ENCODE measurements at places on chromosomes 5 and 9.

DNA sequence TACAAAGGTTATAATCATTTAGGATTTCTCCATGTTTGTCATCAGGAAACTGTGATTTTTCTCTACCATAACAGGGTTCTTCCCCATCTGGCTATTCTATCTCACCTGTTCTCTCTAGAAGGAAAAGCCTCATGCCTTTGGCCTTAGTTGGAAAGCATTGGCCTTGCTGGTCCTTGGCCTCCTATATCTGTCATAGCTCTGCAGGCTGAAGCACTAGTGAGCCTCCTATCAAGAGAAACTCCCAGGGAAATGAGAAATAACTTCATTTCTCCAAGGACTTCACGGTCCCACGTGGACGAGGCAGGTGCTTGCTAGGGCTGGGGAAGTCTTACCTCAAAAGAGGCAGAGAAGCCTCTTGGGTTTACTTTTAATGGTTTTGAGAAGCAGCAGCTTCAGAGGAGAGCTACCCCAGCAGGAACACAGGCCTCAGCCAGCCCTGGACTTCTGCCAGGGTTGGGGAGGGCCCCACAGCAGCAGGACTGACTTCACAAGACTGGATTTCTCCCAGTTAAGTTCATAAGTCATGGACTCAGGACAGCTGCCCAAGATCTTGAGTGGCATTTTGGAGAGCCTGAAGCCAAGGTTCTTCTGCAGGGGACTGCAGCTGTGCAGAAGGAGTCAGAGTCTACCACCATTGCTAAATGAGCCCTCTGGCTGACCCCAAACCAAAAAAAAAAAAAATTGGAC, 15.8 kb upstream of the PSAT1 start:
- no peak for ATAC-seq

DNA sequence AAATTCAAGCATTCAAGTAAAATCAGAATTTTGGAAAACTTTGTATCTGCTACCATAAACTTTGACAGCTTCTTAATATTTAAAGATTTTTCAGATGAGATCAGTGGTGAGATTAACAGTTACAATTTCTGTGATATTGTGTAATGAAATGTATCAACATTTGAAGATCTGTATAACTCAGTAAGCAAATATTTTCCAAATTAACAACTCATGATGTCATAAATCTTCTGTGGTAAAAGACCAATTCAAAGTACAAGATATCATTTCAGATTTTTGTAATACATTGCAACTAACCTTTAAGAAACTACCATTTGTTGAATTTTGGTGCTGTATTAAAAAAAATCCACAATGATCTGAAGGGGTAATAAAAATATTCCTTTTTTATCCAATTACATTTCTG, 352.2 kb downstream of the KIAA0825 start:
- ATAC-seq, result no peak

GRCh38 chr5:78008356-78008967, 232.3 kb upstream of the TBCA start:
- no peak for ATAC-seq

GRCh38 chr9:1236061-1236460, 185.9 kb downstream of the DMRT2 start:
- no peak for ATAC-seq

- ATAC-seq, result no peak
Observed at GRCh38 chr9:98678244-98678842, 30.4 kb downstream of the GABBR2 start.

GRCh38 chr9:77817590-77818311, 169.6 kb upstream of the GNA14 start:
- no peak for ATAC-seq

DNA sequence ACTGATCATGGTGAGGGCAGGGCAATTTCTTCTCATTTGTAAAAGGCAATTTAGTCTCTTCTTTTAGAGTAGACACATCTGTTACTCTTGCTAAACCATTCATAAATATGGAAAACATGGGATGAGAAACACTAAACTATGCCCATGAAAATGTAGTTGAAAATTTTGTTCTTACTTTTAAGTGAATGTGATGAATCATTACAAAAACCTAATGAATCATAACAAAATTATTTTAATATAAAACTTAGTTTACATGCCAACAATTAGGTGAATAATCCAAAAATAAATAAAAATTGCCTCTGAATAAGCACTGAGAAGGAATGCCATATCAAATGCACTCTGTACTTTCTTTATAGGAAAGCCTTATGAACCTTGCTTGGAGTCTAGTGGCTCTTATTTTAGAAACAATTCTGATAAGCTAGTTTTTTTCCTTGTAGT, 297.7 kb upstream of the EFNA5 start:
- no peak for ATAC-seq

- no peak for ATAC-seq
Observed at GRCh38 chr5:147384346-147385193, 125.3 kb downstream of the DPYSL3 start.

DNA sequence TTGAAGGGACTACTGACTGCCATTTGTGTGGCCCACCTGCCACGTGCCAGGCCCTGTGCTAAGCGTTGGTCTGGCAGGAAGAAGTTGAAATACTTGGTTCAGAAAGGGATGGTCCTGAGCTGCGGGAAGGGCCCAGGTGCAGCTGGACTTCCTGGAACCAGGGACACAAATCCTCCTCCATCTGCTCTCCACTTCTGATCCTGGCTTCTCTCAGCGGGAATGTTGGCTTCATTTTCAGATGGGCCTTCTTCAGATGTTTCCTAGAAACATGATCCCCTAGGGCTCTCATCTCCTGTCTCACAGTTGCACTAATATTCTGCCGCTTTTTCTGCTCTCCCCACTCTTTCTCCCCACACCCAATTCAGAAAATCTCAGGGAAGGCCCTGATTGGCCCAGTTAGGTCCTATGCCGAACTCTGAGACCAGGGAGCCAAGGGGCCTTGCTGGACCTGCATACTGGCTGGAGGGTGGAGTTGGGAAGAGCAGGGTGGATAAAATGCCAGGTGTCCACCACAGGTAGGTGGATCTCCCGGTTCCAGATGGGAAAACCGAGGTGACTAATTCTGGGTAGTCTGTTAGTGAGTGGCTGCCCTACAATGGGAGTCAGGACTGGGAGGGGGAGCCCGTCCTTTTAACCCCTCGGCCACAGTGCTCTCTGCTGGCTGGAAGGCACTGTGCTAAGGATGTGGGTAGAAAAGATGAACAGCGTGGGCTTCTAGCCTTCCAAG, 19.4 kb downstream of the PSAT1 start:
- ATAC-seq, result no peak

DNA sequence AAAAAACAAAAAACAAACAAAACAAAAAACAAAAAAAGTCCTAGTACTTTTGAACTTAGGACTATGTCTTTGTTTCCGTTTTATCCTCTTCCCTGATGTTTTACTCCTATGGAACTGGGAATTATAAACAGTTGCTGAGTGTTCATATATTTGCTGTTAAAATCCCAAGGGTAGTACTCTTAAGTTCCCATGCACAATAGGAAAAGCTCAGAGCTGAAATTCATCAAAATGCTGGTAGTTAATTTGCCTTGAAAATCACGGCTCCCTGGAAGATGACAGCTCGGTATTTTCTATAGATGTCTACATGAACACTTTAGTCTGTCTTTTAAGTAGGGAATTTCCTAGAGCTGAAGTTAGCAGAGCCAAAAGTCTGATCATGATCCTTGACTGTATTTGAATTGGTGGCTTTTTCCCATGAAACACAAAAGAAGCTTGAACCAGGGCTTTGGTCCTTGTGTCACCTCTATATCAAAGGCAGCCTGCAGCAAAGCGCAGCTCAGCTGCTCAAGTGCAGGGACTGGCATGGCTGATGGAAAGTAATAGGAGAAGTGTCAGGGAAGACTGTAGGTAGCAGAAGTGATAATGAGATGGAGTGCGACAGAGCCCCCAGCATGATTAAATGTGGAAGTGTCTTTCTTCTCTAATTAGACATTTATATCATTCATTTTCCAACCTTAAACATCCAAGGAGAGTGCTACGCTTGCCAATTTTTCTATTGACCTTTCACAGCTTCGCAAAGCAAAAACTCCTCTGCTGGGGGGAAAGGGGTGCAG, 310.9 kb downstream of the TRIM36 start:
- no peak for ATAC-seq

DNA sequence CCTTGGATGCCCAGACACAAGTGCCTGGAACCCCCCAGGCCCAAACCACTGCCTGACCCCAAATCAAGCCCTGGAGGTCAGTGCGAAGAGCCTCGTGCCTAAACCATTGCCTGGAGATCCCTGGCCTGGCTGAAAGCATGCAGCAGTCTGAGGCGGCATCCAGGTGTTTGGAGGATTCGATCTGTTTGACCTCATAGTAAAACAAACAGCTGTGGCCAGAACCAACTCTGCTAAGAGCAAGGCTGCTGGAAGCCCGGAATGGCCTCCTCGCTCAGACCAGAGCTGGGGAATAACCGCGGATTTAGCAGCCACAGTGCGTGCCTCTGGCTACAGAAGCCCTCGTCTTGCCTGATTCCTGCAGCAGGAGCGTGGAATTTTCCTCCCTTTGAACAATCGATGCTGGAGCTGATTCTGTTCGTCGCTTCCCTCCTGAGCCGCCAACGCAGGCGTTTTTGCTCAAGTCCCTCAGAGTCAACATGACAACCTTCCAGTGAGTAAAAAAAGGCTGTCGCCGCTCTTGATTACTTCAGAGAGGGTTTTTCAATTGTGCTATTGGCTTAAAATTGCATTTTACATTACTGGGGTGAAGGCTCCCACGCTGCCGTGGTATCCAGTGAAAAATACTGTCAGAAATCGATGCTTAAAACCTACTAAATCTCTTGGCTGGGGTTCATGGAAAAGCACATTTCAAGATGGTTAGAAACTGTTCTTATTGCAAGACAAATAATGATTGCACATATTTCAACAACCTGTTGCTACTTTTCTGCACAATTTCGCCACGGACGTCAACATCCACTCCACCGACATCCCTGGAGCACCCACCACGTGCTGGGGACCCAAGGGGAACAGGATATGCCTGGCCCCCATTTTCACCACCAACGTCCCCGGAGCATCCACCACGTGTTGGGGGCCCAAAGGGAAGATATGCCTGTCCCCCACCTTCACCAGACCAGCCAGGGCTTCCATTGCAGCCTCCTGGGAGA, 190.0 kb downstream of the OLFM1 start:
- ATAC-seq, result no peak

- ATAC-seq, result no peak
Observed at GRCh38 chr9:115649991-115650472, 503.6 kb upstream of the PAPPA start.

DNA sequence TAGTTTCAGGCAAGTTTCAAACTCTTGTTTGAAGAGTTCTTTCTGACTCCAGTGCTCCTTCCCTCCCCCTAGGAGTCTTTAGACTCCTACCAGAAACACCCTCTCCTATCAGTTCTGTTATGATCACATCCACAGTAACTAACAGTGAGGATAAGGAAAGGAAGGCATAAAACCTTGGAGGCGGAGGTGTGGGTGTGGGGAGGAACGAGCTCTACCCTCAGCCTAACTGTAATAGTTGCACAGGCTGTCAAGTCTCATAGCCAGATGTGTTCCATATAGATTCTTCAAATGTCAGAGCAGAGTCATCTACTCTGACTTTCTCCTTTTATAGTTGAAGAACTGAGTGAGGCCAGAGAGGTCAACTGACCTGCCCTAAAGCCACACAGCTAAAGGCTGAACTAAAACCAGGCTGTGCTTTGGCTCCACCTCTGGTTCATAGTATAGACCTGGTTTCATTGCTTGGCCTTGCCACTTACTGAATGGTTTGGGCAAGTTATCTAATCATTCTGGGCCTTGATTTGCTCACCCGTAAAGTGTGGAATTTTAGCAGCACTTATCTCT, 34.4 kb upstream of the PIK3R1 start:
- ATAC-seq, result no peak

Measured in activated CD4-positive, CD25-positive, alpha-beta regulatory T cell treated with anti-CD3 and anti-CD28 coated beads, Interleukin-2, amount 50 U/mL, for 24 hours (primary cell).